HCEC 1CT (cell line): ENCODE measurements at places on chromosomes 7 and 10.

- DNase-seq, result no peak
Observed at GRCh38 chr10:46092524-46093081, 46.5 kb upstream of the MSMB start.

DNA sequence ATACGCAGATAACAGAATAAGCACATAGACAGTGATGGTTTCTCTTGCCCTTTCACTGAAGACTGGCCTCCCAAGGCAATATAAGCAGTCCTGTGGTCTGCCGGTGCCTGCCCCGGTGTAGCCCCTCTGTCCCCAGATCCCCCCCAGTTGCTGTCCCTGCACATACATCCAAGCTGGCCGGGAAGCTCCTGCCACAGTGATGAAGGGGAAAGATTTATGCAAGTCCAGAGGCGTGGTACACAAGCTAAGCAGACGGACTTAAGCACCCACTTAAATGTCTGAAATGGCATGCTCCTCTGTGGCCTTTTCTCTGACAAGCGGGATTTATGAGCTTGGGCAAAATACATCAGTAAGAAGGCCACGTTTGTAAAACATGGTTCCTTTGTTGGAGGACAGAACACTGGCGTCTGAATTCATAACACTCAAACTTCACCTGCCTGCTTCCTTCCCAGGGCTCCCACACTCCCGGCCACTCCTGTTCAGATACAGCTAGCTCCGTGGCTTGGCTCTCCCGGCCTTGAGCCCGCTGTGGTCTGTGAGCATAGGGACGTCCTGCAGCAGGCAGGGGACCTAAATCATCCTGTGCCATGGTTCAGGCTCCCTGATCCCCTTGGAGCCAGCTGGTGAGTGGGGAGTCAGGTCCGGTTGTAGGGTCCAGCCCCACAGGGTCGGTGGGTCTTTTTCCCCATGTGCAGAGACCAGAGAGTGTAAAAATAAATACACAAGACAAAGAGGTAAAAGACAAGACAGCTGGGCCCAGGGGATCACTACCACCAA, 61.7 kb upstream of the PPP2R2D start:
- no peak for DNase-seq

GRCh38 chr10:5903563-5903962, 13.5 kb downstream of the FBH1 start:
- no peak for DNase-seq

GRCh38 chr7:14691034-14691433, 211.5 kb downstream of the DGKB start:
- no peak for DNase-seq

DNA sequence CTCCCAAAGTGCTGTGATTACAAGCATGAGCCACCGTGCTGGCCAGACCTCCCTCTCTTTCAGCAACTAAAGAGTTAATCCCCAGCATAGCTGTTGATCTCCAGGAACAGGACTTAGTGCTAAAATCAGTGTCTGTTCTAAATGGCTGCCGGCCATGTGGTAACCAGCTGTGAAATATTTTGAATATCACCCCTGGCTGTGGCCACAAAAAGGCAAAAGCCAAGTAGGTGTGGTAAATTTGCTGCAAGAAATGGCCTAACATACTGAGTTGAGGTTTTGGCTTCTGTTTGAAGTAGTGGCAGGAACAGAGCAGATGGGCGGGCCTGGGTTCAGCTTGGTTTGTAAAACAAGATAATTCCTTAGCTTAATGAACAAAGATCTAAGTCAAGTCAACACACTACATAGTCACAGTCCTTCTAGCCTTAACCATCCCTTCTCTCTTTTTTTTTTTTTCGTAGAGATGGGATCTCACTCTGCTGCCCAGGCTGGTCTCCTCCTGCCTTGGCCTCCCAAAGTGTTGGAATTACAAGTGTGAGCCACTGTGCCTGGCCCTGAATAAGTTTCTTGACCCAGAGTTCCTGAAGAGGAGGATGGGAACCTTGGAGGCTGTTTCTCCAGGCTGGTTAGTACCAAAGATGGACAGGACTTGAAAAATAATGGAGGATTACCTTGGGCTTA, 22.7 kb upstream of the AGFG2 start:
- peak; percentile 93 for DNase-seq

DNA sequence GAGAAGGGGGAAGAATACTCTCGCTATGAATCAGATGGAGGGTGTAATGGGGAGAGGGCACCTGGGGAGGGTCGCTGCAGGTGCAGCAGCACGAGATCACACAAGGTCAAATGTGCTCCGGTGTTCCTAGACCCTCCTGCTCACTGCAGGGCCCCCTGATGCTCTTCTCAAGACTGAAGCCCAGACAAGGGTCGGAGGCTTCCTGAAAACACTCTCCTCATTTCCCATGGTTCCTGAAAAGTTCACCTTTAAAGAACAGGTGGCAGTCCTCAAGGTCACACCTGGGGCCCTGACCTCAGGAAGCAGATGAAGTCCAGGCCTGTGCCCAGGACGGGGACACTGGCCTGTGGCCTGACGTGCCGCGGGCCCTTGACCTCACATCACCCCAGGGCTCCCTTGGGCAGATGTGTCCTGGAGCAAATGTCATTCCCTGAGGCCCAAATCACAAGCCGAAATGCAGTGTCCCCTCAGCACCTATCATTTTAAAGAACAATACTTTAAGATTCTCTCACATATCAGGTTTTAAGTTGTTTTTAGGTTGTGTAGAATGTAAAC, 289.8 kb downstream of the GLRX3 start:
- DNase-seq, result no peak

GRCh38 chr10:97612386-97612785, 20.9 kb downstream of the MORN4 start:
- DNase-seq, result peak; percentile 45

GRCh38 chr7:2018569-2019460, 213.9 kb downstream of the MAD1L1 start:
- peak; percentile 11 for DNase-seq

GRCh38 chr7:6392712-6393666, 54.8 kb downstream of the DAGLB start:
- DNase-seq, result peak; percentile 79

GRCh38 chr7:80770675-80771081, 132.2 kb downstream of the CD36 start:
- DNase-seq, result no peak

- peak; percentile 85 for DNase-seq
Observed at GRCh38 chr7:137642472-137642871, 204.3 kb downstream of the DGKI start.

GRCh38 chr7:149827089-149827981, 10.8 kb upstream of the ZNF862 start:
- DNase-seq, result no peak

- no peak for DNase-seq
Observed at GRCh38 chr7:155962191-155962967, 150.1 kb upstream of the SHH start.

DNA sequence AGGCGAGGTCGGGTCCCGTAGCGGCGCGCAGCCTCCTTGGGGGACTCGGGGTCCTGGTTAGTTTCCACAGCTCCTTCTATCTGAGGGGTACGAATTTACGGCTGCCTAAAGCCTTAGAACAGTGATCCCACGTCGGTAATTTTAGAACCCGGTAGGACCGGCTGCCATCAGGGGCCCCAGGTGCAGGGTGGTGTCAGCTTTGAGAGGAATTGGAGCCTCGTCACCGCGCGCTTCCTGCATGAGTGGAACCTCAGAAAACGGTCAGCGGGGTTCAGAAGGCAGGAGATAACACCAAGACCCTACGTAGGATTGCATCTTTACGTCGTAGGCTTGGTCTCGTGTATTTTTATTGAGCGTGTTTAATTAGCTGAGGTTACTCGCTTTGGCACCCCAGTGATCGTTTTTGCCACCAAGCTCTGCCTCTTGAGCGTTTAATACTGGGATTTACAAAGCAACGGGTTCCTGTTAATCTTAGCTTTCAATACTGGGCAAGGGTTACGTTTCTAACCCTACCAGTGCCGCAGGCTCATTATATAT, 443 bp downstream of the RNF32 start:
- DNase-seq, result no peak

- DNase-seq, result no peak
Observed at GRCh38 chr10:96406091-96406490, 47.3 kb upstream of the OPALIN start.

GRCh38 chr10:76017733-76018433, 586.5 kb downstream of the LRMDA start:
- DNase-seq, result no peak

DNA sequence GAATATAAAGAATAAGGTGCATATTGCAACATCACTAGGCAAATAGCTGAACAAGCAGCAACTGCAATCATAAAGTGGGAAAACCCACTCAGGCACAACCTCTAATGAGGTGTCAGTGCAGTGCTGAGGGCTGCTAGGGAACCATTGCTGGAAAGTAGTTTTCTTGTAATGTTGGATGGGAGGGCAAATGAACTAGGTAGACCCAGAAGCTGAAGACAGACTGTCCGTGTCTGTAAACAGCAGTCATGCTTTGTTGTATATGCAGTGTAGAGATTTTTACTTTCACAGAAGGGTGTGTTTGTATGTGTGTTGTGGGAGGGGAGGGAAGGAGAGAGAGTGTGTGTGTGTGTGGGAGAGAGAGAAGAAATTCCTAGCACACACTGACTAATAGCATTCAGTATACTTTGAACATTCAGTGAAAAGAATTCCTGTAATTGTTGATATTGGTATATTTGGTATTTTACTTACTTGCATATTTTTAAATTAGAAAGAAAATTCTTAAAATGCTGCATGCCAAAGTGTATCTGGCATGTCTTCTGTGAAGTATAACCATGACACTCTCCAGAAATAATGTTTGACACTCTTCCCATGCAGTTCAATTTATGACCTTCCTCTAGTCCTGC, 28.8 kb downstream of the ITGB8 start:
- no peak for DNase-seq

DNA sequence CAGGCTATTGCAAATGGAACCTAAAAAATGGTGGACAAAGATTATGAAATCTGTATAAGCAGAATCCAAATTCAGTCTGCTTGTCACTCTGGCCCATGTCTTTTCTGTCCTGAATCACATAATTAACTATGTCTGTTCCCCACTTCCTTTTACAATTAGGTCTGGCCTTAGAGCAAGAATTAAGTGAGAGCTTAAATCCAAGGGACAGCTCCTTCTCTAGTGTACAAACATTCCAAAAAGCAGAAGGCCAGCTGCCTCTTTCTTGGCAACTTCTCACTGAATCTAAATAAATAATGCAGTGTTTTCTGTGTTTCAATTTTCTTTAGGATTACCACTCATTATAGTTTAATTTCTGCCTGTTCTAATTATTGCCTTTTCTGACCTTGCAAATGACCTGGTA, 39.3 kb upstream of the NEBL start:
- DNase-seq, result no peak

DNA sequence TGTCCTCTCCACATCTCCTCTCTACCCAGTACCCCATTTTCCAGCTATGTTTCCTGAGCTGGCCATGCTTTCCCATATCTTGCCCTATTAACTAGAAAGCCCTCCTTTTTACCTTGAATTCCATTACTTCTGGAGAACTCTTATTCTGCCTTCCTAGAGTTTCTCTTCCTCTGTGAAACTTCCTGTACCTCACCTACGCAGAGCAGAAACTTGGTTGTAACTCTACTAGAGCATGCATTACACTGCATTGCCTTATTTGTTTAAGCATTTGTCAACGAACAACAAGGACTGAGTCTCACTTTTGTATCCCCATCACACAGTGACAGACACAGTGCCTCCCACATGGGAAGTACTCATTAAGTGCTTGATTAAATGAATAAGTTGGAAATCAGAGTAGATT, 36.4 kb downstream of the VCL start:
- DNase-seq, result no peak

DNA sequence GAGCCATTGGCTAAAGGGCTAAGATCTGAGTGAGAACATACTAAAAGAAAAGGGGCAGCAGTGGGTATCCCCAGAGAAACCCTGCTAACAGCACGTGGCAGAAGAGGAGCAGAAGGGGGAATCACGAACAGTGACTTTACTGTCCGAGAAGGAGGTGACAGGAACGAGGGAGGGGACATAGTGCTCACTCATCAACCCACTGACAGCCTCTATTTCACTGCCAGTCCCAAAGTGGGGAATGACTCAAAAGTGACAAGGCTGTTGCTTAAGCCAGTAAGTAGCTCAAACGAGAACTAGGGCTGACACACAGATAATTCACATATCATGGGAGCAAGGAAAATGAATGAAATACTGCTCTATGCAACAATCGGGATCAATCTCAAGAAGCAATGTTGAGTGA, 92.7 kb downstream of the RSU1 start:
- no peak for DNase-seq

DNA sequence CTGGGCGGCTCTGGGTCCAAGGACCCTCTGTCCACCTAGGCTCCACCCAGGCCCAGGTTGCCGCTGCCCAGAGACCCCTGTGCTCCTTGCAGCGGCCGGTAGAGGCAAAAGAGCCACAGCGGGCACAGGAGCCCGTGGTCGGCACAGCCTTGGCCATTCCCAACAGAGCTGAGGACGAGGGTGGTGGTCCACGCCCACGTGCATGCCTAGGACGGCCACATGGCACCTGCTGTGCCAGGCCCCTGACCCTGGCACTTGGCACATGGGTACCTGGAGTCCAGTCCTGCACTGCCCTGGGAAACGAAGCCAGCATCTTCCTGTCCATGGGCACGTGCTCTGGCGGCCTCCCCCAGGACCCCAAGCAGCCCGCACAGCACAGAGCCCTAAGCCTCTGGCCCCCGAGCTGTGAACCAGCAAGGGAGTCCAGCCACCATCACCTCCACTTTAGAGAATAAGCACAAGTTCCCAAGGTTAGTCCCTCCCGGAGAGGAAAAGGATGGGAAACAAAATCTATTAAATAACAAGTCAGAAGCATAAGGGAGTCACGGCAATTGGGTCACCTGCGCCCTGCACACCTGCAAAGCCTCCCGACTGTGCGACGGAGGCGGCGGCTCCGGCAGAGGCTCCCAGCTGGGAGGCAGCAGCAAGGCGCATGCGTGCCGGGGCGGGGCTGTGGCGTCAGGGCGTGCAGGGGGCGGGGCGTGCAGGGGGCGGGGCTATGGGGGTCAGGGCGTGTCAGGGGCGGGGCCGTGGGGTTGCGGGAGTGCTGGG, 59.1 kb downstream of the STK32C start:
- DNase-seq, result no peak

DNA sequence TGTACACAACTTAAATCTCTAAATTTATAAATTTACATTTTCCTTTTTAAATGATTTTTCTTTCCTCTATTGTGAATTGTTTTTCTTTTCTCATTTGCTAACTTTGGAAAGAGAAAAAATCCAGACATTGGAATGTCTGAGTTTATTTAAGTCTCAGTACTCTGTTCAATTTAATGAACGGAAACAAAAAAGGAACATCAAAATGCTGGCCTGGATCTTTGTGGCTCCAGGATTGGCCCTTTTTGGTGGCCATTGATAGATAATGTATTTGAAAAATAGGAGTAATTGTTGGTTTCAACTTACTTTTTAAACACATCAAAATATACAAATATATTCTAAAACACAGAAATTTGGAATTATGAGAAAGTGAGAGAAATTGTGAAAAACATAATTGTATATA, 336.0 kb downstream of the SUGCT start:
- no peak for DNase-seq

GRCh38 chr10:31315453-31315852, 3.6 kb upstream of the ZEB1 start:
- peak; percentile 88 for DNase-seq

- no peak for DNase-seq
Observed at GRCh38 chr7:55078465-55079372, 59.9 kb downstream of the EGFR start.
